A172 (cell line): ENCODE measurements at places on chromosomes 5 and 9. TPM values are rescaled to one million over a fixed set of nuclear protein-coding genes. Genes with fewer than 3 reads are reported as not detected.

- DNase-seq, result no peak
Measured at GRCh38 chr9:88451160-88451559, 62.9 kb downstream of the SPIN1 start.

DNA sequence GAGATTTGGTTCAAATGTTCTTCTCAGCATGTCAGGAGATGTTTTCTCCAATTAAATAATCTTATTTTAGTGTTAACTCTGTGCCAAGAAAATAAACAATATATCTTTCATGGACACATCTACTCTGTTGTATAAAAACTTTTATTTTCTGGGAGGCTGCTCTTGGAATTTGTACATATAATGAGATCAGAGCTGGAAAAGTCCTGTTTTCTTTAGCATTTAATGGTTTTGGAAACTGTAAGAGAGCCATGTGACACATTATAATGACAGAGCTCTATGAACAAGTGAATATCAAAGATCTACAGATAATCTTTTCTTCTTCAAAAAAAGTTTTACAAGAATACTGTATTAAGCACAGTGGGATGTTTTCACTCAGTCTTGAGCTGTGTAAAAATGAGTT lies 48.8 kb downstream of the FOXD1 start:
- no peak for DNase-seq

DNA sequence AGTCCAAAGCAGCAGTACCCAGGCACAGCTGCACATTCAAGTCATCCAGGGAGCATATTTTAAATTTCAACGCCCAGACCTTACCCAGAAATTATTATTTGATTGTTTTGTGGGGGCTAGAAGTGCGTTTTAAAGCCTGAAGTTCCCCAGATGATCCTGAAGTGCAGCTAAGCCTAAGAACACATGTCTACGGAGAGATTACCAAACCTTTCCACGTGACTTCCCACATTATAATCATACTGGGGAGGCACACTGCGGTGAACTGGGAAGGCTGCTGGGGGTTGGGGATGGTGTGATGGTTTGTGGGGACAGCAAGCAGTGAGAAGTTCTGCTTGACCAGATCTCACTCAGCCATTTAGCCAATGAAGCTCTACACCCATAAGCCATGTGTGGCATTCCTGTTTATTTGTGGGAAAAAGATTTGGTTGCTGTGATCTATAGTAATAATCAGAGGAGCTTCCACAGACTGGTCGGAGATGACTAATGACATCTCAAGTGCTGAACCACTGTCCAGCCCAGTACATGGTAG lies 93.4 kb upstream of the CDH6 start:
- no peak for DNase-seq

The IFNA2 gene
- total RNA-seq, result not detected in 2 replicates

The NR2F1-AS1 gene
- 9.8 and 24.4 TPM in 2 replicates for total RNA-seq

The STPG3 gene
- not detected in 2 replicates for total RNA-seq

DNA sequence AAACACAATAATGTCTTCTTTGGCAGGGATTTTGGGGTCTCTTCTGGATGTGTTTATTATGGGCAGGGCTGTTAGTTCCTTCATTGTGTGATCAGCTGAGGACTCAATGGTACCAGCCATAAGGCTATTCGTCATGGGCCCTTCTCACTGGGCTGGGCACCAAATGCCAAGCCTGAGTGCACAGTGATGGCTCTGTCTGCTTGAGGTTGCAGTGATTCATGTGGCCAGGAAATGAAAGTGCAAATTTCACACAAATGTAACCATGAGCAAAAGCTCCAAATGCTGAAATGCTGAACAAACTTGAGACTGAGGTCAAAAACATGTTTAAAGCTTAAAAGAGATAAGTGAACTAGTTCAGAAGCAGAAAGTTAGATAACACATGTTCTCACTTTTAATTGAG lies 191.0 kb downstream of the TARS1 start:
- DNase-seq, result peak; percentile 29

DNA sequence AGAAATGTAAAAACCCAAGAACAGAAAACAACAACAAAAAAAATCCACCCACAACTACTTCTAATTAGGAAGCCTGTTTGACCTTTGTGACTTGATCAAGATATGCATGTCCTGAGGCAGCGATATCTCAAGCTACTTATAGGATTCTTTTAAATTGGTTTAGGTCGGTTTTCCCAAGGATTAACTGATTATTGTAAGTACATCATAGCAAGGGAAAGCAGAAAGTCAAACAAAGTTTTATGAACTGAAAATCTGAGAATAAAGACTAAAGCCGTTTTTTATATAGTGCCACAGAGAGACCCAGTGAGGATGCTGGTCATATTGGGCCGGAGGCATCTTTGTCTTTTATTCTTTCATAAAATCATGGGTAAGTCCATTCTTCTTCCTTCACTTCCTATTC lies 72.0 kb downstream of the CD180 start:
- no peak for DNase-seq

- DNase-seq, result peak; percentile 41
Measured at GRCh38 chr9:110626101-110626829, 42.3 kb upstream of the MUSK start.

DNA sequence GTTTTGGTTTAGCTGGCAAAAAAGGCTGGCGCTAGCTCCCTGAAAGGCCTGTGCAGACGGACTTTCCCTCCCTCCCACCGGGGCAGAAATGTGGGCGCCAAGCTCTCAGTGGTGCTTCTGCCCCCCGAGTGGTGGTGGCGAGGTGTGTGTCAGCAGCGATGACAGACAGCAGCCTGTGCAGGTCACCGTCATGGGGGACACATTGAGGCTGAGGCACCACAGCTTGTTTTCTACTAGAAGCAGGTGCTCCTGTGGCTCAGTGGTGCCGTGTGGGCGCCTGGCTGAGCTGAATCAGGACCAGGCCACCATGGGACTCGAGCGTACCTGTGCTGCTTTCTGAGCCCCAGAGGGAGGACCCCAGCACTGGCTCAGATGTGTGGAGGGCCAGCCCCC lies 6.2 kb downstream of the WNK2 start:
- DNase-seq, result no peak

- DNase-seq, result peak; percentile 28
Measured at GRCh38 chr9:73042155-73042554, 89.3 kb upstream of the ALDH1A1 start.

DNA sequence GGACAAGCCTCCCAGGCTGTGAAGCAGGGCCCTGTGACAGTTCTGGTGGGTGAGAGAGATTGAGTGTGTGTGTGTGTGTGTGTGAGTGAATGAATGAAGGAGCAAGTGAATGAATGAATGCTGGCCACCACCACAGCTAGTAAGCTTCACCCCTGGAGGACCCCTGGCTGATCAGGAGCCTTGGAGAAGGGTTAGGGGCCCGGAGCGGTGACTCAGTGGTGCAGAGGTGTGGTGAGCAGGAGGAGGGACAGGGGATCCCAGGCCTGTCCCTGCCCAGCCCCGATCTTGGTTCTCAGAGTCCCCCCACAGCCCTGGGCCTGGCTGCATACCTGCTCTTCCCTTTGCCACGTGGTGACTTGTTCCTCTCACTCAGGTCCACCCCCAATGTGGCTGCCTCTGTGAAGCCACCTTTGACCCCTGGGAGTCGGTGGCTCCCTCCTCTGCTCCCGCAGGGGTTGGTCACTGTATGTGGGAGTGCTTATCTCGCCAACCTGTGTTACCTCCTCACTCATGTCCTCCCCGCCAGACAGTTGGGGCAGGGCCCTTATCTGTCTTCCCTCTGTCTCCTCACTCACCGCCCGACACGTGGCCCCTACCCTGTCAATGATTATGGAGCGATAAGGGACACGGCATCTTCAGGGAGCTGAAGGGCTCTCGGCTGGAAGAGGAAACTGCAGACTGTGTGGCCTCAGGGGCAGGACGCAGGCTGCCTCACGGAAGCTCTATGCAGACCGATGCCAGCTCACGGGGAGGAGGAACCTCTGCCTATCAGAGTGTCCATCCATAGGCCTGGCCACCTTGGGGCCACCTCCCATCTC lies 99.9 kb upstream of the PITX1 start:
- no peak for DNase-seq

The TAF11L5 gene
- not detected in 2 replicates for total RNA-seq

The NUTM2F gene
- not detected in 2 replicates for total RNA-seq

- DNase-seq, result no peak
Measured at GRCh38 chr5:170247363-170247762, 14.6 kb downstream of the C5orf58 start.

The EQTN gene
- total RNA-seq, result not detected in 2 replicates

DNA sequence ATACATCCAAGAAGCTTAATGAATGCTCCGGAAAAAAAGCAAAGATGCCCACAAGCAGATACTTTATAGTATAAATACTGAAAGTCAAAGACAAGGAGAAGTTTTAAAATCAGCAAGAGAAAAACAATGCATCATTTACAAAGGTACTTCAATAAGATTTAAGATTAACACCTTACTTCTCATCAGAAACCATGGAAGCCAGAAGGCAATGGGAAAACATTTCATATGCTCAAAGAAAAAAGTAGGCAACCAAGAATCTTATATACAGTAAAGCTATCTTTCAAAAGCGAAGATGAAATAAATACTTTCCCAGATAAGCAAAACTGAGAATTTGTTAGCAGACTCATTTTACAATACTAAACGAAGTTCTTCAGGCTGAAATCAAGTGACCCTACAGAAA lies 51.1 kb downstream of the ABHD17B start:
- no peak for DNase-seq

The FYB1 gene
- 0.05 and 0.12 TPM in 2 replicates for total RNA-seq

GRCh38 chr9:6121707-6122106 lies 93.9 kb upstream of the IL33 start:
- no peak for DNase-seq

The FNIP1 gene
- total RNA-seq, result 50.5 and 59.4 TPM in 2 replicates

DNA sequence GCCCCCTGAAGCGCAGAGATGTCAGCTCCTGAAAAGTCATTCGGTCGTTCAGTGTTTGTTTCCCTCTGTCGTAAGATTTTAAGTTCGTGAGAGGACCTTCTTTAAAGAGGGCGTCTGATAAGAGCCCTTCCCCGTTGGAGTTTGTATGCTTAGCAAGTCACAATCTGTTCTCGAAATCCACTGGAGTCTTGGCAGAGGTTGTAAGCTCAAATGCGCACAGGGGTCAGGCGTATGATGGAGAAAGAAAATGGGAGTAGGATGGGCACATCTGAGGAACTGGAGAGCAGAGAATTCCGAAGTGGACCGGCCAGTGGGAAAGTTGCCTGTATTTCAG lies 710 bp downstream of the HSD17B4 start:
- DNase-seq, result peak; percentile 18

DNA sequence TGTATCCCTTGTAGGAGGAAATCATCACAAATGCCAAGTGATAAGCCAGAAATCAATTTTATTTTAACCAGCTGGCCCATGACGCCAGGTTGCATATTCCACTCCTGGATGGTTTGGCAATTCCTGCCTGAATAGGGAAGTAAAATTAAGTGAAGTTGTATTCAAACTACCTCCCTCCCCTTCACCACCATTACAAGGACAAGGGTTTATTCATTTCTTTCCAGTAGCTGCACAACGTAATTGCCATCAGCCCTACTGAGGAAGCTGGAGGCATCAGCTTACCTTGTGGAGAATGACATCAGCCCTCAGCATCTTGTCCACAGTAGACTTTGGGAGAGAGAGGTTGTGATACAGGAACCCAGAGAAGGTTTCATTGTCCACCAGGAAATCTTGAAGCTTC lies 66.6 kb downstream of the ABCA1 start:
- DNase-seq, result no peak
